Astrocyte (in vitro differentiated cells and primary cell): ENCODE measurements at places on chromosomes 5 and 9. TPM values are rescaled to one million over a fixed set of nuclear protein-coding genes. Genes with fewer than 3 reads are reported as not detected.

GRCh38 chr9:126108240-126108639 lies 218.4 kb upstream of the MVB12B start:
- H3K27ac ChIP-seq: no peak overlapping the region
- no peaks in the 10 kb centered on the region for H3K4me1 ChIP-seq
- H3K36me3 ChIP-seq: no peaks in the 10 kb centered on the region
- DNase-seq: peak; percentile 2
- H3K27me3 ChIP-seq: peaks cover 6% of the 10 kb centered on the region

GRCh38 chr5:119470851-119471451 lies 18.7 kb downstream of the HSD17B4 start:
- peak; percentile 26 for DNase-seq
- H3K27me3 ChIP-seq: no peaks in the 10 kb centered on the region
- H3K36me3 ChIP-seq: peaks cover 5% of the 10 kb centered on the region

DNA sequence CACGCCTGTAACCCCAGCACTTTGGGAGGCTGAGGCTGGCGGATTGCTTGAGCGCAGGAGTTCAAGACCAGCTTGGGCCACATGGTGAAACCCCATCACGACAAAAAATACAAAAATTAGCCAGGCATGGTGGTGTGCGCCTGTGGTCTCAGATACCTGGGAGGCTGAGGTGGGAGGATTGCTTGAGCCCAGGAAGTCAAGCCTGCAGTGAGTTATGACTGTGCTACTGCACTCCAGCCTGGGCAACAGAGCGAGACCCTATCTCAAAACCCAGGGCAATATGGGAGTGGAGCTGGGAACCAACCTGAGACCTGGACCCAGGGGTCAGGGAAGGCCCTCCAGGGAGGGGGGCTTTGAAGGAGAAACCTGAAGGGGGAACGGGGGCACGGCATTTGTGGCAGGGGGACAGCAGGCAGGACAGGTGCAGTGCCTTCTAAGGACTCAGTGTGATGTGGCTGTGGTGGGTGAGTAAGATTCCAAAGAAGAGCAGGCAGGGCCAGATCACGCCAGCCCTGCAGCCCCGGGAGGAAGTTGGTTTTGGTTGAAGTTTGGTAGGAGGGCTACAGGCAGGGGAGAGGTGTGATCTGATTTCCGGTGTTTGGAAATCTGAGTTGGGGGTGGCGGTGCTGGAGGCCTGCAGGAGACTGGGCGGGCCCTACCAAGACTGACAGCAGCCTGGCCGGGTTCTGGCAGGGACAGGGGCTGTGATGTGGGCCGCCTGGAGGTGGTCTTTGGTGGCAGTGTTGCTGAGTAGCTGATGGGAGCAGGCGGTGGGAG lies 46.2 kb downstream of the NTNG2 start:
- H3K4me3 ChIP-seq: no peak overlapping the region
- DNase-seq: no peak
- H3K36me3 ChIP-seq: no peaks in the 10 kb centered on the region
- no peaks in the 10 kb centered on the region for H3K4me1 ChIP-seq
- H3K27me3 ChIP-seq: peaks cover 5% of the 10 kb centered on the region
- H3K27ac ChIP-seq: no peak overlapping the region

DNA sequence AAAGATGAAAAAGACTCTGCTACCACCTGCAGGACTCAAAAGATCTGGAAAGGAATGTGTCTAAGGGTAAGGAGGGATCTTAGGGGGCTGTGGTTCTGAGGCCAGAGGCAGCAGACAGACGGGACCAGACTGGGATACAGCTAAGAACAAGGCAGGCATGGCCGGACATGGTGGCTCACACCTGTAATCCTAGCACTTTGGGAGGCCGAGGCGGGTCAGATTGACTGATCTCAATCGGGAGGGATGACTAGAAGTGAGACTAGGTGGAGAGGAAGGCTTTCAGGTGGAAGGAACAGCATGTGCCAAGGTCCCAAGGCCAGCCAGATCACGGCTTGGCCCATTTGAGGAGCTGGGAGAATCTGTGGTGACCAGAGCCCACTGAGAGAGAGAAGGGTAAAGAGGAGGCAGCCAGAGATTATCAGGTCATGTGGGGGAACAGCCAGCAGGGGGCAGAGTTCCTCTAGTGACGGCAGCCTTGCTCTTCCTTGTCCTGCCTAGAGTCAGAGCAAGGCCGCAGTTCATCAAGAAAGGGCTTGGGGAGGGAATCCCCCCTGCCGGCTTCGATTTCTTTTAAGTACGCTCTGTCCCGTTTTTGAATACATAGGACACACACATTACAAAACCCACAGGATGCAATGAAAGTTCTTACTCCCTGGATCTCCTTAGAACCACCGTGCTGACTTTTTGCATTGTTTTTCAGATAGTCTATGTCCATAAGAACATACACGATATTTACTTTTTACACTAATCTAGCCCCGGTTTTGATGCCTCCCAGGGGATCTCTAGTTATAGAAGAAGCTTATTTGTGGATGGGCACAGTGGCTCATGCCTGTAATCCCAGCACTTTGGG lies 2.6 kb upstream of the OLFML2A start:
- no peak overlapping the region for H3K27ac ChIP-seq
- peaks cover 22% of the 10 kb centered on the region for H3K4me1 ChIP-seq
- H3K4me3 ChIP-seq: no peak overlapping the region
- peaks cover 10% of the 10 kb centered on the region for H3K27me3 ChIP-seq
- DNase-seq: no peak

- peak overlapping the region; percentile 95 for H3K27ac ChIP-seq
- peaks cover 27% of the 10 kb centered on the region for H3K4me1 ChIP-seq
- peak; percentile 91 for DNase-seq
- H3K4me3 ChIP-seq: peak overlapping the region; percentile 20
- no peaks in the 10 kb centered on the region for H3K27me3 ChIP-seq
- no peaks in the 10 kb centered on the region for H3K36me3 ChIP-seq
Observed at GRCh38 chr9:91546574-91546973, 122.9 kb upstream of the NFIL3 start.

DNA sequence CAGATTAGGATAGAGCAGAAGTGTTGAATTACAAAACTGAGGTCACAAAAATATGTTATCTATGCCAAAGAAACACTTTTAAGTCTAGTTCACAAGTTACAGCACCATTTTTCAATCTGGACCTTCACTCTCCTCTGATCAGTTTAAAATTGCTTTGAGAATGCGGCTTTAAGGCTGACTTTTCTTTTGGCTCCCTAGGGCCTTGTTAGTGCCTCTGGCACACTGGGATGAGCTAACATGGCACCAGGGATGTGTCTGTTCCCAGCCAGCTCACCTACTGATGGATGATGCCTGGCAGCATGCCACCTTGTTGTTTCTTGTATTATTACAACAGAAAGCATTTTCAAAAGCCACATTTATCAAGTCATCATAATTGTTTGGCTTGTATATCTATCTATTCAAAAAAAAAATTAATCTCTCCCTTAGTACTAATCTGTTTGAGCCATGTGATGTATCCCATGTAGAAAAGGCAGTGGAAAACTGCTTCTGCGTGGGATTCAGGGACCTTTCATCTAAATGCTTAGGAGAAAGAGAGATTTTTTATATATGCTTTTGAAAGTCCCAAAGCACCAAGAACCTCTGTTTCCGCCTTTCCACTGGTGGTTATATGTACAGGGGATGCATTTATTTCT lies 46.6 kb downstream of the ADAMTSL1 start:
- peak; percentile 40 for DNase-seq
- no peak overlapping the region for H3K4me3 ChIP-seq
- H3K27me3 ChIP-seq: no peaks in the 10 kb centered on the region
- no peak overlapping the region for H3K27ac ChIP-seq
- H3K36me3 ChIP-seq: no peaks in the 10 kb centered on the region

DNA sequence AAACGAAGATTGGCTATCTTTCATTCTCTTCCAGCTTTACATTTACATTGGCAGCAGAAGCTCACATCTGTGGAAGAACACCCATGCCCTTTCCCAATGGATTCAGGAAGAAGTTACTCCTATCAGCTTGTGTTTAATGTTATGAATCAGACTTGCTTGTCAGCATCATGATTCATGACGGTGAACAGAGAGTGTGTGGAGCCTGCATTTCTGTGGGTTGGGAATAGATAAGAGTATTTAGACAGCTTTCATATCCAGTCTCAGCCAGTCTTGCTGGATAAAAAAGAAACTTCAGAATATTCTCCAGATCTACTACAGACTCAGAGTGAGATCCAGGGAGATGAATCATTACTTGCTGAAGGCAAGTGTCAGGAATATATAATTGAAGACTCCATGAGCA lies 812.9 kb upstream of the ZNF608 start:
- H3K4me1 ChIP-seq: peaks cover 26% of the 10 kb centered on the region
- no peaks in the 10 kb centered on the region for H3K36me3 ChIP-seq
- no peaks in the 10 kb centered on the region for H3K27me3 ChIP-seq
- peak; percentile 100 for DNase-seq
- no peak overlapping the region for H3K4me3 ChIP-seq
- H3K27ac ChIP-seq: peak overlapping the region; percentile 58

- no peak overlapping the region for H3K4me3 ChIP-seq
- H3K36me3 ChIP-seq: no peaks in the 10 kb centered on the region
- no peak for DNase-seq
- no peaks in the 10 kb centered on the region for H3K4me1 ChIP-seq
Observed at GRCh38 chr5:41985945-41986695, 61.0 kb downstream of the FBXO4 start.

DNA sequence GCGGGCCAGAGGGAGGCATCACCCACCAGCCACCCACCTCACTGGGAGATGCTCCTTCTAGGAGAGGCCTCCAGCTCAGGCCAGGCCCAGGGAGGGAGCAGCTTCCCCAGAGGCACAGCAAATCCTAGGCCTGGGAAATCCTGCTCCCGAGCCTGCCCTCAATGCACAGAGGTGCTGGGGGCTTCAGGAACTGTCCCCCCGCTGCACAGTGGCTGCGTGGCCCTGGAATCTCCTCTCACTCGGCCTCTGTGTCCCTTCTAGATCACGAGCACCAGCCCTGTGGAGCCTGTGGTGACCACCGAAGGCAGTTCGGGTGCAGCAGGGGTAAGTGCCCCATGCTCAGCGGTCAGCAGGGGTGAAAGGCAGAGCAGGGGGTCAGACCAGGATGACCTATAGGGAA lies 36.4 kb upstream of the SUSD3 start:
- H3K4me1 ChIP-seq: no peaks in the 10 kb centered on the region
- no peaks in the 10 kb centered on the region for H3K36me3 ChIP-seq
- no peaks in the 10 kb centered on the region for H3K27me3 ChIP-seq
- no peak for DNase-seq

DNA sequence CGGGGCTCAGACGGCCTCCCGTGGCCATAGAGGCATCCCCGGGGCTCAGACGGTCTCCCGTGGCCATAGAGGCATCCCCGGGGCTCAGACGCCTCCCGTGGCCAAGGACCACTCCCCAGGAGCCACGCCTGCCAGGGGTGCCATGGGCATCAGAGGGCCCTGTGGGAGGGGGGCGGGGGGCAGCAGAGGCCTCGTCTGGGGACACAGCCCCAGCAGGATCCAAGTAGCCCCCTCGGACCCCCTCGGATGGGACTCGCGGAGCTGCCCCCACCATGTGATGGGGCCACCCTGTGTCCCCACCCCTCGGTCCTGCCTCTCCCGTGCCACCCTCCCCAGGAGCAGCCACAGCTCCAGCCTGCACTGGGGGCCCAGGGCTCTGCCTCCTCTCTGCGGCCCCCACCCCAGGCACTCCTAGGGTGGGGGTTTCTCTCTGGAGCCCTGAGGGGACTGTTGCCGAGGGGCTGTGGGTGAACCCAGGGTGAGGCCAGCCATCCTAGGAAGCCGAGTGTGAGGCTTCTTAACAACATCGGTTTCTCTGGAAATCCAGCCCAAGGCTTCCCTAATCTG lies 2.5 kb downstream of the ENTPD8 start:
- no peak overlapping the region for H3K27ac ChIP-seq
- H3K27me3 ChIP-seq: peaks cover 3% of the 10 kb centered on the region
- no peak overlapping the region for H3K4me3 ChIP-seq
- no peak for DNase-seq
- H3K36me3 ChIP-seq: no peaks in the 10 kb centered on the region

DNA sequence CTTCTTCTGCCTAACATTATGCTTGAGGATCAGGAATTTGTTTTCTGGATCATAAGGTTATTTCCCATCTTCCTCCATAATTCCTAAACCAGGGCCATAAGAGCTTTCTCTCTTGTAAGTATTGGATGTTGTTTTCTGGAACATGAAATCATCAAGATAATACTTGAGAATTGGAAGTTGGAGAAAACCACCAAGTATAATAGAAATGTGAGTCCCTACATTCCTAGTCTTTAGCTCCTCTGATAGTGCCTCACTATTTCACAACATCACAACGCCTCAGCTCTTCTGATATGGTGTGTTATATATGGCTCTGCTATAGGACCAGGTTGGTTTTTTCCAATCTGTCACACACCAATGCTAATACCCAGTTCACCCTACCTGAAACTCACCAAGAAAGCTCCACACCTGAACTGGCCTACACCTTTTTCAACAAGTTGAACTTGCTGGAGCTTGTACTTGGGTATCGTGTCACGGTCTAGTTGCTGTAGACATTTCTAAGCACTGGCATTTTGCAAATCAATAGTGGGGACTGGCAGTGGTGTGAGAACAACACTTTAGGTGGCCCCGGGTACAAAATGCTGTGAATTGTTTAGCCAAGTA lies 141.1 kb downstream of the ACTBL2 start:
- DNase-seq: peak; percentile 5
- H3K36me3 ChIP-seq: no peaks in the 10 kb centered on the region
- no peak overlapping the region for H3K4me3 ChIP-seq
- H3K27me3 ChIP-seq: no peaks in the 10 kb centered on the region
- H3K4me1 ChIP-seq: no peaks in the 10 kb centered on the region

DNA sequence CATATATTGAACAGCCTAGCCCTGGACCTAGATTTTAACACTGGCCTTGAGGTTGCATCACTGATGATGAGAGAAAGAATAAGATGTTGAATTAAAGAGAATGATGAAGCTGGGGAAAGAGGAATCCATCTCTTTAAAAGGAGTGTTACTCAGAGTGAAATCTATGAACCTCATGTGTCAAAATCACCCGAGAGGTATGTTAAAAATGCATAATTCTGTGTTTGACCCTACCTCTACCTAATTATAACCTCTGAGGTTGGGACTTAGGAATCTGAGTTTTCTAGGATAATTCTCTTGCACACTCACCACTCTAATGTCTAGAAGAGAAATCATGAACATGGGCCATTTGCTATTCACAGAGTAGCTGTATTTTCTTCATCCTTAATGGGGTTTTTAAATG lies 479.4 kb downstream of the ENC1 start:
- H3K27ac ChIP-seq: no peak overlapping the region
- no peaks in the 10 kb centered on the region for H3K27me3 ChIP-seq
- no peaks in the 10 kb centered on the region for H3K36me3 ChIP-seq
- DNase-seq: peak; percentile 36
- H3K4me1 ChIP-seq: peaks cover 4% of the 10 kb centered on the region

Gene RANBP3L
- 0.46 TPM in 1 of 2 replicates, not detected in the other for total RNA-seq

Gene TXNDC8
- not detected in 2 replicates for total RNA-seq

Gene SIGMAR1
- 73.2 and 81.3 TPM in 2 replicates for total RNA-seq

Gene LHX6
- total RNA-seq: 0.34 and 0.53 TPM in 2 replicates
